8988T (cell line): ENCODE measurements at places on chromosomes 3 and 15.

- no peak for DNase-seq
Observed at GRCh38 chr15:59388670-59389069, 16.0 kb upstream of the MYO1E start.

DNA sequence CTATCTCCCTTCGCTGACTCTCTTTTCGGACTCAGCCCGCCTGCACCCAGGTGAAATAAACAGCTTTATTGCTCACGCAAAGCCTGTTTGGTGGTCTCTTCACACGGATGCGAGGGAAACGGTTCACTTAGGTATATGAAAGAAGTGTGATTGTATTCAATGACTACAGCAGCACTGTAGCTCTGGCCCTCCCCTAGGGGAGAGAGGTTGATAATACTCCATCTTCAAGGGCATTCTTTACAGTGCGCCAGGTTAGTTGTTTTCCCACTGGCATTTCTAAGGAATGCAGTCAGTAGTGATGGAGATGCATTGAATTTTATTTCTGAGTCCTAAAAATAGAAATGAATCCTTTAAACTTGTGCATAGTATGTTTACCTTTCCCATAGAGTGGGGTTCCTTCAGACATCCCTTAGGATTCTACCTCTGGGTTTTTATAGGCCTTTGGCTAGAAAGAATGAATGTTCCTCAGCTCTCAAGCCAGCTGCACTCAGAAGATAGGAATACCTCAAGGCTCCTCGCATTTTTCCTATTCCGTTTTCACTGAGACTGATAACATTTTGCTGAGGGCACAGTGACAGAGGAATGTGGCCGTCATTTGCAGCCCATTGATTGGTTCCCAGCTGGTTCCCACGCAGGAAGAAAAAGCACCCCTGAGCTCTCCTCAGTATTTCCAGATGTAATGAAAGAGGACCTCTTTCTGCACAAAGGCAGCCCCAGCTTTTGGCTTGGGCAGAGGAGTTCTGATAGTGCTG, 131.8 kb upstream of the C2CD4B start:
- no peak for DNase-seq

DNA sequence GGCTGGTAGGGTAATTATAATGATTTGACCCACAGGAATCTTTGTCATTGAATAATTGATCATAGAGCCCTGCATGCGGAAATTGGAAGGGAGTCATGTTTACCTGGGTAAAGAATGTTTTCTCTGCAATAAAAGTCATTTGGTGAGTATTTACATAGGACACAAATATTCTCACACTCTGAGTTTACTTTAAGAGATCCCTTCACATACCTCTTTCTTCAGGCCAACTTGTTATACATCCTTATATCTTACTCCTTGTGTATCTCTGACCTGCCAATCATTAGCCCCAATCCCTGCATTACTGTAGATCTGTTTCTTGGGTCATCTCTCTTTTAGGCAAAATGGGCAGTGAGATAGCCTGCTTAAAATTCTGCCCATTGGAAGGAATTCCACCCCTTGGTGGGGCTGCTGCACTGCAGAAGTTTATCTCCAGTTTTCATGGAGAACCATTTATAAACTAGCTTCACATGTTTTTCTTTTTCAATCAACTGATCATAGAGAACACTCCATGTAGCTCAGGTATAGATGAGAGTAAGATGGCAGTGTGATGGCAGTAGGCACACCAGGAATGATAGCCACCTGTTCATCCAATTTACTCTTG, 46.2 kb downstream of the ILDR1 start:
- DNase-seq, result no peak

DNA sequence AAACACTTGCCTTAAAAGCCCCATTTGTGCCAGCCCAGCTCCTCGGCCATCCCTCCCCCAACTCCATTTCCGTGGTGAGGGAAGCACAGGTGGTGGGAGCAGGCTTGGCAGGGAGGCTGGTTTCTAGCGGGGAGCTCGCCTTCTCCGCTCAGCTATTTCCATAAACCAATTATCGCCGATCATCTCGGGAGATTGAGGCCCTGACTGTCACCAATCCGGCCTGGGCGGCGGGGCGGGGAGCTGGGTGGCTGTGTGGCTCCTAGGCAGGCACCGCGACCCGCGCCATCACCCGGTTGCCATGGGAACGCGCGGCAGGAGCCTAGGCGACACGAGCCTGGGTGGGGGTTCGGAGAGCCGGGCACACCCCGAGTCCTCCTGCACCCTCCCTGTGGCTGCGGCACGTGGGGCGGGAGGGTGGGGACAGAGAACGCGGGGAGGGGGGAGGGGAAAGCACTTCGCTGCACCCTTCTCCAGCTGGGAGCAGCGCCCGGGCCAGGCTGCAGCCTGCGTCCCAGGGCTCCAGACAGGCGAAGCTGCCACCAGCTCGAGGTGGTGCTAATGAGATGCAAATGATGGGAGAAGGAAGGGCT, 9.3 kb downstream of the CCDC33 start:
- no peak for DNase-seq

DNA sequence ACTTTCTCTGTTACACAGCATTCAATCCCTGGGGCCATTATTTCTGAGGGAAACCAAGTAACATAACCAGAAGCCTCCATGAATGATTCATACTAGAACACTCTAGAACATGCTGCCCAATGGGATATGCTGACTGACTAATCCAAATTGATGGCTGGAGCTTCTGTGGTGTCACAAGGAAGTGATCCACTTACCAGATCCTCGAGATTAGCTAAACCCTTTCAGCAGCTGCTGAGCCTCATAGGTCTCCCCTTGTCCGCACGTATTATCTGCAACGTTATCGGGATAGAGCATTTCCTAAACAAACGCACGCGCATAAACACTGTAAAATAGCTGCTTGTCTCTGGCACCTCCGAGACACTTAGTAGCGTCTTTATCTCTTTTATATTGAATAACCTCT, 61.2 kb upstream of the PROK2 start:
- no peak for DNase-seq

DNA sequence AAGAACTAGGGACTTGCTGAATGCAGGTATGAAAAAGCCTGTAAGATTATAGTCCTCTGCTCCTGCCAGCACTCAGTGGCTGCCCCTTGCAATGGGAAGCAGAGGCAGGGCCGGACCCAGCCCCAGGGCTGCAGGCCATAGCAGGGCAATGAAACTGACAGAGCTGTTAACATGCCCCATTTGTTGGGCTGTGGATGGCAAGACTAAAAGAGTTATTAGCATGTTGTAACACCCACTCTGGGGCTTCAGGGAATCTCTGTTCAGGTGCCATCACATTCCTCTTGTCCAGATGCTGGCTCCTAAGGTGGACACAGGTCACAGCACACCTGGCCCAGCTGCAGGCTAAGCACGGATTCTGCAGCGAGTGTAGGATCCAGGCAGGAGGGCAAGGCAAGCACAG, 7.4 kb upstream of the OR5H2 start:
- DNase-seq, result no peak

GRCh38 chr3:10228248-10228950, 19.9 kb upstream of the TATDN2 start:
- no peak for DNase-seq

- no peak for DNase-seq
Observed at GRCh38 chr15:64653757-64654156, 121.6 kb downstream of the RBPMS2 start.

DNA sequence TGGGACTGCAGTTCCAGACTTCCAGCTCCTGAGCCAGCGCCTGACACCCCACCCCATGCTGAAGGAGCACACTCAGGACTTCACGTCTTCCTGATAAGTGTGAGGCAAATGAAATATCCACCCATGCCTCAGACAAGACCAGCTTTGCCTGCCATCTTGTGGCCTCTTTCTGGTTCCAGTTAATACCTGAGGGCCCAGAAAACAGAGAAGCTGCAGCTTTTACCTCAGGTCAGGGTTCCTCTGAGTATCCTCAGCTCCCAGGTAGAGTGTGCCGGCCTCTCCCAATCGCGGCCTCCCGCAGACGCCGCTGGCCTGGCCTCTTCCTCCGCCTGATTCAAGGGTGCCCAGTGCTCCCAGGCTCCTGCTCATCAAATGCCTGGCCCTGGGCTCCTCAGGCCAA, 5.1 kb upstream of the KLHL6 start:
- DNase-seq, result no peak

GRCh38 chr3:24490151-24490550, 4.5 kb downstream of the THRB start:
- DNase-seq, result no peak

- DNase-seq, result no peak
Observed at GRCh38 chr3:195916291-195916690, 7.9 kb upstream of the TNK2 start.

- DNase-seq, result no peak
Observed at GRCh38 chr3:87196879-87197278, 30.2 kb upstream of the CHMP2B start.

- DNase-seq, result no peak
Observed at GRCh38 chr3:170368921-170369320, 11.4 kb downstream of the SKIL start.

DNA sequence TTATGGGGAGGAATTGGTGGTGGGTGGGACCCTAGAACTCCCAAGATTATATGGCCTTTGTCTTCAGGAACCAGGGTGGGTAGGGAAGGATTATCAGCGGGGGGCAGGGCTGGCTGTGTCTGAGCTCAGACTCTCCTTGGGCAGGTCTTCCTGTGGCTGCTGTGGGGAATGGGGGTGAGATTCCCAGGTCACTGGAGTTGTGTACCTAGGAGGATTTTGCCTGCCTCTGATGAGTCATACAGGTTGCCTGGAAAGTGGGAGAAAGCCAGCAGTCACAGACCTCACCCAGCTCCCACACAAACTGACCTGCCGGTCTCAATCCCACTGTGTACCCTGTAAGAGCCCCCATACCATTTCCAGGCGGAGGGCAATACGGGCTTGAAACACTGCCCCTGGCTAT, 209.9 kb upstream of the CNTN3 start:
- no peak for DNase-seq

- DNase-seq, result no peak
Observed at GRCh38 chr15:77591968-77592613, 40.6 kb downstream of the LINGO1 start.

- DNase-seq, result no peak
Observed at GRCh38 chr15:100516643-100517512, 11.9 kb downstream of the CERS3 start.

DNA sequence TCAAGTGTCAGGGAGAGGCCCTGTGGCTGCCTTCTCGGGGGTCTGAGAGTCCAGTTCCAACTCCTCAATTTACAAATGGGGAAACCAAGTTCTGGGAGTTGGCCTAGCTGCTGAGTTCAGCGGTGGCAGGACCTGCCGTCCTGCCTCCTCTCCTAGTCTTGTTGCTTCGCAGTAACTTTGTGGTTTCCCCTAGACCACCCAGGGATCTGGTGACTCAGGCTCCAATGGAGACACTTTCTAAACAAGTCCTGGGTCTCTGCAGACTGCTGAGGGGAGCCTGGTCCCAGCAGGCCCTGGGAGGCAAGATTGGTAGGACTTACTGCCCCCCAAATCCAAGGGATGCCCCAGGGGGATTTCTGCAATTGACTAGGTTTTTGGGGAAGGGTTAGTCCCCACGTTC, 83.6 kb downstream of the SMAD6 start:
- no peak for DNase-seq

- no peak for DNase-seq
Observed at GRCh38 chr3:55198554-55198953, 270.7 kb upstream of the LRTM1 start.

DNA sequence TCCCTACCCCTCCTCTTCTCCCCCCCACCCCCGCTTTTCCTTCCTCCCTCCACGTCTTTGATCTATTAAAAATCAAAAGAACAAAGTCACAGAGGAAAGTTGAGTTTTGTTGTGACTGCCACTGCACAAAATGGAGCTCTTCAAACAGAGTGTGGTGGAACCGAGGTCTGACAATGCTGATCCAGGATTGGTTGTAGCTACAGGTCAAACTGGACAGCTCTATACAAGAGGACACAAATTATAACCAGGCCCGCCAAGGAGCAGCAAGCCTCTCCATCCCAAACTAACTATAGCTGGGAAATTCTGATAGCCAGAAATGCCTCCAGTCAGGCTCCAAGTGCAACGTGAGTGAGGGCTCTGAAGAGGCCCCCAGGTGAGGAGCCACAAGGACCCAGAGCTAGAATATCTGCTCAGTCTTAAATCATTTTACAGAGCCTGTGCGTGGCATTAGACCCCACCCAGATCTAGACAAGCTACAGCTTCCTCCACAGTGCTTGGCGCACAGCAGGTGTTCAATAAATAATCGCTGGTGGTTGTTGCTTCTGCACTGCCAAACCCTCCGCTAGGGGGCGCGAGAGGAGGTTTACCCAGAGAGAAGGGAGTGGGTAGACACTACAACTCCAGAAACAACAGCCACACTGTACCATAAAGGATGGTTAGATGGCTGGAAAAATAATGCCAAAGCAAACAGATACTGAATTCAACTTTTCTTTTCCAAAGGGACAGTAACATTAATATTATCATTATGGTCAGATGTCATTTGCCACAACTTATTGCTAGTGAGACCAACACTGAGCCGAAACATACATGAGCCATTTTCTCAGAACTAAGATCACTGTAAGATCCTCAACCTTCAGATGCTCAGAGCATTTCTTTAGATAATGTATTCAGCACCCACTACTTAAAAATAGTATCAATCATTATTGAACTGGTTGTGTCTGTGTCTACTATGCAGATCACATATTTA, 44.6 kb downstream of the ZIC4 start:
- DNase-seq, result no peak
